ENCODE measurements at places on chromosomes 6 and 20.

- DNase-seq: no peak
These were observed 2.5 kb downstream of the RIPOR2 start for GRCh38 chr6:24933266-24933665.

DNA sequence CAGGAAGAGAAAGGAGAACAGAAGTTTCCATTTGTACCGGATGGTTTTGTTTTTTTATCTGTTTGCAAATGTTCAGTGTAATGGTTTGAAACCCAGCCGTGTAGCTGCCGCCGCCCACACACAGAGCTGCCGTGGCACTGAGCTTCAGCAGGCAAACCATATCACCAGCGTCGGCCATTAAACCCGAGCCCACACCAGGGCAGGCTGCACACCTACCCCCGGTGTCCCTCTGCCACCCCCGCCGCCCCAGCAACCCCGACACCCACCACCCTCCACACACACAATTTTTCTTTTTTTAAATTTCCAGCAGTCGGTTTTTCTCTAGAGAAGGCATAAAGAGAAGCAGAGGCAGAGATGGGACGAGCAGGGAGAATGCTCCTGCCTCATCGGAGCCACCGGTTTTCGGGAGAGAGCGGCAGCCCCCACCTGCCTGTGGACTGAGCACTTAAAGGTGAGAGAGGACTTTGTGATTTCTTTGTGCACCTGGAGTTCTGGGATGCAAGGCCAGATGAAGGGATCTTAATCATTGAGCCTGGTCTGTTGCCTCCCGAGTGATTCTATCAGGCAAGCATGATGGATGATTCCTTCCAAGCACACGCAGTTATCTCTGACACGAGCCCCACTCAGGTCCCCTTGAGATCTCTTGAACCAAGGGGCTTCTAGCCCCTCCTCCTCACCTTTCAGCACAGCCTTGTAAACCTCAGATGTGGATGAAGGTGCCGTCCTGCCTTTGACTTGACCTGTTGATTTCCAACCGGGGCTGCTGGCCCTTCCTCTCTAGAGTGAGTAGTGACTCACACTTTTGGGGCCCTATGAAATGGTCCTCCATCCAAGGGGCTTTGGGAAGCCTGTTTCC lies 17.5 kb upstream of the ZNF831 start:
- DNase-seq: peak; percentile 86

DNA sequence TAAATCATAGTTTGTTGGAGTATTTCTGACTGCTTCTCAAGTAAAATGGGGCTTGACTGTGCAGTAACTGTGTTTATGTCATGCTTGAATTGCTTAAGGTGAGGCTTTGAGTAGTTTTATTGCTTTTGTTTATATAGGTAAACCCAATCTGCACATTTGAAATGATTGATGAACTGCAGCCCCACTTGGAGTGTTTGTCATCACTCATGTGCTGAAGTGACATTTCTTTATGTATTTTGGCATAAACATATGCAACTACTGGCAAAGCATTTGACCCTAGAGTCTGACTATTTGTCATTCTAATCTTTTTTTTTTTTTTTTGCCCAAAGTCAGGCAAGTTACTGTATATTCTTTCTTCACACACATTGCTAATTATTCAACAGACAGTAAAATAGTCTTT lies 491.4 kb upstream of the POU3F2 start:
- no peak for DNase-seq

GRCh38 chr20:34915131-34915530 lies 38.7 kb downstream of the ACSS2 start:
- DNase-seq: no peak

DNA sequence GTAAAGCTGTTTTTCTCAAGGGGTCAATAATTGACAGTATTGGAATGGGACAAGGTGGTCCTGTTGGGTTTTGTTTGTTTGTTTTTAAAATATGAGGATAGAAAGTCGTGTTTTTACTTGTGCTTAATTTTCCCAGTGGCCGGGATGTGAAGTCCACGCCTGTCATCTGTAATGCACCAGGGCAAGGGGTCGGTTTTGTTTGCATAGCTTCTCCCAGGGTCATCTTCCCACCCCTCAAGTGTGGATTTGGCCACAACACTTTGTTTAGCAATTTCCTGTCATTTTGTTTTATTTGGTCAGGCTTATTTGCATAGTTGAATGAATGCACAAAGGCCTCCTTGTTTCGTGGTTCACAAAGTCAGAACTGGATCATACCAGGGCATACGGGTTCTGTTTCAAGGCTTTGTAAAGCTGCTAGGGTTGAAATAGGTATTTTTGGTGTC lies 29.8 kb downstream of the SYNJ2 start:
- no peak for DNase-seq

Measured in activated CD8-positive, alpha-beta memory T cell treated with anti-CD3 and anti-CD28 coated beads for 24 hours (primary cell).